ENCODE measurements at places on chromosomes 4 and X.
A peak's percentile ranks its signal among the peaks of the same experiment; 100 is the strongest.

- no peak for DNase-seq
Measured at GRCh38 chrX:18962329-18962728, 21.6 kb downstream of the PHKA2 start.

GRCh38 chrX:154024271-154024670, 4.6 kb upstream of the IRAK1 start:
- no peak for DNase-seq

- DNase-seq = peak; percentile 32
Measured at GRCh38 chr4:146495269-146495668, 26.5 kb downstream of the SLC10A7 start.

DNA sequence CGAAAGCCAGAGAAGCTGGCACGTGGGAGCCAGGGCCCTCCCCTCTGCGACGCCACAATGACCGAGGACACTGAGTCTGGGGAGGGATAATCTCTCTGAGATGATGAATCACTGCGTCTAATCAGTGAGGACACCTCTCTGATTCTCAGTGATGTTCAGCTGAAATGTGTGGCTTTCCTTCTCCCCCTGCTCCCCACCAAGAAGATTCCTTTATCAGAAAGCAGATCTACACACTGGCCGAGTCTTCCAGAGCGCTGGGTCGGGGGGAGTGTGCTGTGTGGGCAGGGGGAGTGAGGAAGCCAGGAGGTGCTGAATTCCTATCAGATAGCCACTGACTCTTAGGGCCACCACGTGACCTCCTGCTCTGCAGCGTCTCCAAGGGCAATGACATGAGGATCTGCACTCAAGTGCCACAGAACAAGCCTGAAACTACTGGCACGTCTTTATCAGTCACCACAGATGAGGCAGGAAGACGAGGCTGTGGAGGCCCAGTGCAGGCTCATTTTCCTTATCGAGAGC, 89.2 kb downstream of the GATB start:
- DNase-seq = no peak

DNA sequence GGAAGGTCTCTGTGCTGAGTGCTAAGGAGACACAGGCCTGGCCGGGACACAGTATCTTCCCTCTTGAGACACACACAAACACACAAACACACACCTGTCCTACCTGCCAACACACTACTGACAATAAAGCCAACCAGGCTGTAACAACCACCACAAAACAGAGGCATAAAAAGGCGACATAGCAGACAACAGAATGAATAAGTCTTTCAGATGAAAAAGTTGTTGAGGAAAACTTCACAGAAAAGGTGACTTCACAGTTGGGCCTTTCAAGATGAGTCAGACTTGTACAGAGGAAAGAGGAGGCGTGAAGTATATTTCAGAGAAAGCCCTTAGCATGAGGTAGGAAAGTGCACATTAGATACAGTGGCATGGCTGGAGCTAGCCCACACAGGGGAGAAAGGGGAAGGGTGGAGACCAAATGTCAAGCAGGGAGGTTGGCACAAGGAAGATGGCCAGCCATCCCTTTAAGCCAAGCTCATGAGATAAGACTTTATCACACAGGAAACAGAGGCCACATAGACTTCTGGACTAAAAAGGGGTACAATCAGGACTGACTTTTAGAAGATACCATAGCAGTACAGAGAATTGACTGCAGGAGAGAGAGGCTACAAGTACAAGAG, 54.0 kb downstream of the SLC9A7 start:
- no peak for DNase-seq

GRCh38 chrX:13898603-13899002, 81.7 kb upstream of the GPM6B start:
- peak; percentile 27 for DNase-seq

DNA sequence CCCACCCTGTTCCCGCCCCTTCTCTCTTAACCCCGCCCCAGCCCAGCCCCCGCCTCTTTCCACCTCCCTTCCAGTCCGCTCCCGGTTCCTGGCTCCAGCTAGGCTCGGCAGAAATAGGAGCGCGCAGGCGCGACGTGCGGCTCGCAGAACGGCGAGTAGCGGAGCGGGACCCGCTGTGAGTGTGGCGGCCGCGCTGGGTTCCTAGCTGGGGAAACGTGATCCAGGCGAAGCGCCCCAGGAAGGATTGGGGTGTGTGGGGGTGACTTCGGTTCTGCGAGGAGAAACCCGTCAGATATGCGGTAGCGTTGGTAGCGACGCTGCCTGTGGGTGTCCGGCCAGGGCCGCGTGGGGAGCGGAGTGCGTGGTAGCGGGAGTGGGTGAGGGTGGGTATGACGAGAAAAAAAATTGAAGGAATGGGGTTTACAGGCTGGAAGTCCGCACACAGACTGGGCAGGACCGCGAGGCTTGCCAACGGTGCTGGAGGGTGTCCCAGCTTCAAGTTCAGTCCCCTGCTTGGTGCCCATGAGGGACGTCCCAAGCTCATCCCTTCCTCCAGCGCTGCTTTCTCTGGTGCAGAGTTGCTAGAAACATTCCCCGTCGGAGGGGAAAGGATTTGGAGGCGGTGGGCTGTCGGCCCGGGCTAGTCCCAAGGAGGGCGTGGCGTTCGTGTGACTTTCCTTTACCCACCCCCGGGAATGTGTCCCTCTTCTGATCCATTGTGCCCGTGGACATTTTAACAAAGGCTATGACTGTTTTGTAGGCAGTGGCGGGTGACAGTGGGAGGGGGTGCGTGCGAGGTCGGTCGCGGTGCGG, at the start of gene PRRG1:
PRRG1 (plus strand) TSS at position 144 of the 813 bp plus-strand sequence. CDS start 56,886 bp downstream, outside the sequence.
- DNase-seq = peak; percentile 81

GRCh38 chr4:67892905-67893304, 9.1 kb upstream of the TMPRSS11D start:
- peak; percentile 19 for DNase-seq

- no peak for DNase-seq
Measured at GRCh38 chr4:105543346-105543745, 9.1 kb upstream of the ARHGEF38 start.

DNA sequence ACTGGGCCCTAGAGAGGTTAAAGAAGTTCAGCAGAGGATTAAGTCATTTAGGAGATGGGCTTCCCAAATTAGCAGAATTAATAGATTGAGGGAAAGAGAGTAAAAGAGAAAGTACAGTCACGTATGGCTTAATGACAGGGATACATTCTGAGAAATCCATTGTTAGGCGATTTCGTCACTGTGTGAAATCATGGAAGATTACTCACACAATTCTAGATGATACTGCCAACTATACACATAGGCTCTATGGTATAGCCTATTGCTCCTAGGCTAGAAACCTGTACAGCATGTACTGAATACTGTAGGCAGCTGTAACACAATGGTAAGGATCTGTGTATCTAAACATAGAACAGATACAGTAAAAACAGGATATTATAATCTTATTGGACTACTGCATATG, 180.6 kb downstream of the RNF150 start:
- peak; percentile 81 for DNase-seq

DNA sequence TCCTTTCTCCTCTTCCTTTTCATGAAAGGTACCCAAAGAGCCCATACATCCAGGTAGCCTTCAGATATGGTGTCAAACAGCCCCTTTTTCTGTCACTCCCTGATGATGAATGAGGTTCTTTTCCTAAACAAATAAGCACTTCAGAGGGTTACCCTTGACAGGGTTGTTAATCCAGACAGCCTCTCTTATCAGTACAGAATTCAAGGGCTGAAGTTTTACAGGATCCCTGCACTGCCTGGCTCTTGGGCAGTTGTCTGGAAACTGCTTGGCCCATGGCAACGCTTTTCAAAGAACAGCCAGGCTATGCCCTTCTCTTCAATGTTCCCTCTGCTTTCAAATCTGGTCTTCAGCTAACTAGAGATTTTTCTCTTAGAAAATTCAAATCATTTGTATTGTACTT, 352.6 kb upstream of the FAM241A start:
- DNase-seq = no peak

- peak; percentile 51 for DNase-seq
Measured at GRCh38 chr4:122329876-122330565, 48.8 kb upstream of the ADAD1 start.

DNA sequence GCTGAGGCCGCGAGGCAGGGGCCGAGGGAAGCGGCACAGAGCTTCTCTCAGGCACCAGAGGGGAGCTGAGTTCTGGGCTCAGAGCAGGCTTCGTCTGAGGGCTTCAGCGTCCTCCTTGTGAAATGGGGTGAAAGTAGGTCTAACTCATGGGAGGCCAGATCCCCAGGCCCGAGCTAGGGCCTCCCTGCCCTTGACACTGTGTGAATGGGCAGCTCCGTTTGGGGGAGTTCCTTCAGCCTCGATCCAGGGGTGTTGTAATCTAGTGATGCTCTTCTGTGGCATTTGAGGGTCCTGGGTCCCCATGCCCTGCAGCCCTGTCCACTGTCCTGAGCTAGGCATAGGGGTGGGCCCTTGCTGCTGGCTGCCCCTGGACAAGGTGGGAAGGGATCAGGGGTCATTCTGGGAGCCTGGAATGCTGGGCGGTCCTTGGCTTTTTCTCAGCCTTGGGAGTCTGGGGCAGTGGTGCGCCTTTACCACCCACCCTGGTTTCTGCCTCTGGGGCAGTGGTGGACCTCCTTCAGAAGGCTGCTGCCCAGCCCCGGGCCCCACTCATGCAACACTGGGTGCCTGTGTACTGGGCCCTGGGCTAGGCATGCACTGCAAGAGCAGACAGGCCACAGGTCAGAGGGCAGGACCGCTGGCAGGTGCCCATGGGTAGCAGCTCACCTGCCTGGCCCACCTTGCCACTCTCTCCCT, 4.1 kb downstream of the SH3BP2 start:
- DNase-seq = no peak
